KG1 (cell line): ENCODE measurements at places on chromosomes 2 and 18.

- DNase-seq, result no peak
Observed at GRCh38 chr18:55088000-55088401, 128.7 kb upstream of the CCDC68 start.

DNA sequence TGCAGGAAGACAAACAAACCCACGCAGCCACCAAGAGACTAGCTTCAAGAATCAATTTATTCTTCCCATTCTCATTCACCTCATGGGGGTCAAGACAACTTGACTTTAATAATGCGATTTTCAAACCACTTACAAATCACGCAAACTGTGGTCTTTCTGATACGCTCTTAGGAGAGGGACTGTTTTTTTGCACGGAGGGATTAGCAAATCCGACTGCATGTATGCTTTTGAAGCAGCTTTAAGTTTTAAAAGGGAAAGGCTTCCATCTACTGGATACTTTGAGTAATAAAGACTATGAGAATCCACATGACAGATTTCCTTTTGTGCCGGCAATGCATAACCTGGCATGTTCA is 322.9 kb upstream of the KCNJ3 start:
- DNase-seq, result peak; percentile 9

DNA sequence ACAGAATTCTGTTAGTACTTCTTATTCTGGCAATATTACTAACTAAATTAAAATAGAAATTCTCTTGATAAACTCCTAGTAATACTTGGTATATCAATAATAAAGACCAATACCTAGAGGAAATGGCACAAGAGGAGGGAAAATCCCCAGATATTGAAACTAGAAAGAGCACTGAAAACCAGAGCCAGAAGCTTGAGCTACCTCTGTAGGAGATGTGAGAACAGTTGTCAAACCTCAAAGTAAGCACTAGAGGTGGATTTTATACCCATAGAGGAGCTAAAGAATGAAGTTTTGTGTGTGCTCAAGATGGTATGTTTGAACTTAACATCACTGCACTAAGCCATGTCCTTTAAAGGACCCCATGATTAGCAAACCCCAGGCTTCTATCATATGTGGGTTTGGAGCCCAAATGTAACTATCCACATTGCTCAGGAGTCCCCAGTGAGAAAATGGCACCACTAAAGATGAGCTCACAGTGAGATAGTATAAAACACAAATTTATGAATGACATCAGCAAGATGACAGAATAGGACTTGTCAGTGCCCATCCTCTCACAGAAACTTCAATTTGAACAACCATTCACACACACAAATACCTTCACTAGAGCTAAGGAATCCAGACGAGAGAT is 122.1 kb downstream of the PKP4 start:
- no peak for DNase-seq

DNA sequence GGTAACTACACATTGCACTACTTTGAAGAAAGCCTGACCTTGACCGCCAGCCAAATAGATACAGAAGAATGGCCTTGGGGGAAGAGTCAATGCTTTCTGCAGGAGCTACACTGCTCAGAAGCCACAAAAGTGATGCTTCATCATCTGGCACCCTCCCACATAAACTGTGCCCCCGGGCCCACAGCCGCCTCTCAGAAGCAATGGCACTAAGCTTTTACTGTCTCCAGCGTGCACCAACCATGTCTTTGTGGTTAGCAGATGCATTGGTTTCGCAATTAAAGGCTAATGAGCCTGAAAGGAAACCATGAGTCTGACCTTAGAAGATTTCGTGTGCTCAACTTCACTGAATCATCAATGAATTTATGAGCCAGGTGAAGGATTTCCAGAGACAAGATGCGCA is 209.4 kb upstream of the TRIB2 start:
- DNase-seq, result peak; percentile 44
